ENCODE measurements at places on chromosomes 2 and 18.

- DNase-seq = peak; percentile 47
Measured at GRCh38 chr2:45884126-45884525, 232.7 kb downstream of the PRKCE start.

DNA sequence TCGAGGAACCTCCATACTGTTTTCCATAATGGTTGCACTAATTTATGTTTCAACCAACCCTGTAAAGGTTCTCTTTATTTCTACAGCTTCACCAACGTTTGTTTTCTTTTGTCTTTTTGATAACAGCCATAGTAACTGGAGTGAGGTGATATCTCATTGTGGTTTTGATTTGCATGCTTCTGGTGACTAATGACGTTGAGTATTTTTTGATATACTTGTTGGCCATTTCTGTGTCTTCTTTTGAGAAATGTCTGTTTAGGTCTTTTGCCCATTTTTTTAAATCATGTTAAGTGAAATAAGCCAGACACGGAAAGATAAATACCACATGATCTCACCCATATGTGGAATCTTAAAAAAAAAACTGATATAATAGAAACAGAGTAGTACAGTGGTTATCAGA, 74.8 kb upstream of the SMIM21 start:
- DNase-seq = no peak

DNA sequence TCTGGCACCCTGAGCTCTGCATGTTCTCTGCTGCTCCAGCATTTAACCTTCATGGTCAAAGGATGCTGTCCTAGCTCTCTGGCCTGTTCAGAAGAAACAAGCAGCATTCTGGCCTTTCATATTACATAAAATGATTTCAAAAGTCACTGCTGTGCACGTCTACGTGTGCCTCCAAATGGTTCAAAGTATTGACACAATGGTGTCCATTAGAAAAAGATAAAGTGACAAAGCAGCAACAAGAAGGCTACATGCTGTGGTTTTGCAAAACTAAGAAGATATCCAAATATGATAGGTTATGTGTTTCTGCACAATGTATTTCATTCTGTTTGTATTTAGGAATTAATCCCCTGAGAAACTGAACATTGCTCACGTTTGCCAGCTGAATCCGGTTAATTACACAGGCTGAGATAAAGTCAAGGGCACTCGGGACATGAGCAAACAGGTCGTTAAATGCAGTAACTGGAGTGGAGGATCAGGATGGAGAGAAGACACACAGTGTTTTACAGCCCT, 258.5 kb downstream of the DOK6 start:
- no peak for DNase-seq

- DNase-seq = no peak
Measured at GRCh38 chr2:104938231-104938941, 84.5 kb downstream of the POU3F3 start.

- DNase-seq = peak; percentile 68
Measured at GRCh38 chr2:127080938-127081755, 25.8 kb downstream of the BIN1 start.

- DNase-seq = no peak
Measured at GRCh38 chr2:120885321-120885720, 149.7 kb downstream of the GLI2 start.

- DNase-seq = no peak
Measured at GRCh38 chr2:157223624-157224205, 33.8 kb upstream of the GALNT5 start.

GRCh38 chr2:130729322-130730299, 741 bp downstream of the GPR148 start:
- DNase-seq = no peak

- no peak for DNase-seq
Measured at GRCh38 chr18:48027401-48027963, 97.0 kb upstream of the SMAD2 start.

DNA sequence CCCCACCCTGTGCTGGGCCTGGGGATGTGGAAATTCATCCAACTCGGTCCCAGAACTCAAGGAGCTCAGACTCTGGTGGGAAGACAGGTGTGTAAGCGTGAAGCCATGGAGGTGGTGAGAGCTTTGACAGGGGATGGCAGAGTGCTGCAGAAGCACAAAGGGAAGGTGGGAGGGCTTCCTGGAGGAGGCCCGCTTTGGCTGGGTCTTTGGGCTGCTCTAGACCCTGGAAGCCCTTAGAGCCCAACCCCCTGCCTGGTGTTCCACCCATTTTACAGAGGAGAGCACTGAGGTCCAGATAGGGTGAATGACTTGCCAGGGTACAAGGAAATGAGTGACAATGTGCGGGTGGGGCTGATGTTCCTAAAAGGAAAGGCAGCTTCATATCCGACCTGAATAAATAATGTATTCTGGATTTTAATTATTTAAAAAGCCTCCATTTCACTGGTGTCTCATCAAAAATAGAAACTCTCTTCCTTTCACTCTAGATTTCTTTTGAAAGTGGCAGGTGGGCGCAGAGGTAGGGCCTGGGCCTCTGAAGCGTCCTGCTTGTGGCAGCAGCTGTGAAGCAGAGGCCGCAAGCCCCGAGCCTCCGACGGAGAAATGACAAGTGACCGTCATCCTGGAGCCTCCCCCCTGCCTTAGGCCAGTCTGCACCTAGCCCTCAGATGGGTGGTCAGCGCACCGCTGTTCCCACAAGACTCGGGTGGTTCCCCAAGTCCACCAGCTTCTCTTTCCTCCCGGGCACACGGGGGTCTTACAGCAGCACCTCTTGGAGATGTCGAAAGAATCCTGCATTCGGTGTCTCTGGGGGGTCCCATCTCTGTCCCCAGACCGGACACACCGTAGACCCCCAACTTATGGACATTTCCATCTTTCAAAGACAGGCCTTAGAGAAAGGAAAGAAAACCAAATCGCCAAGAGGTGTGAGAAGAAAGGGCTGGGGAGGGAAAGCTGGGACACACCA, 71.0 kb upstream of the TAF1B start:
- no peak for DNase-seq

DNA sequence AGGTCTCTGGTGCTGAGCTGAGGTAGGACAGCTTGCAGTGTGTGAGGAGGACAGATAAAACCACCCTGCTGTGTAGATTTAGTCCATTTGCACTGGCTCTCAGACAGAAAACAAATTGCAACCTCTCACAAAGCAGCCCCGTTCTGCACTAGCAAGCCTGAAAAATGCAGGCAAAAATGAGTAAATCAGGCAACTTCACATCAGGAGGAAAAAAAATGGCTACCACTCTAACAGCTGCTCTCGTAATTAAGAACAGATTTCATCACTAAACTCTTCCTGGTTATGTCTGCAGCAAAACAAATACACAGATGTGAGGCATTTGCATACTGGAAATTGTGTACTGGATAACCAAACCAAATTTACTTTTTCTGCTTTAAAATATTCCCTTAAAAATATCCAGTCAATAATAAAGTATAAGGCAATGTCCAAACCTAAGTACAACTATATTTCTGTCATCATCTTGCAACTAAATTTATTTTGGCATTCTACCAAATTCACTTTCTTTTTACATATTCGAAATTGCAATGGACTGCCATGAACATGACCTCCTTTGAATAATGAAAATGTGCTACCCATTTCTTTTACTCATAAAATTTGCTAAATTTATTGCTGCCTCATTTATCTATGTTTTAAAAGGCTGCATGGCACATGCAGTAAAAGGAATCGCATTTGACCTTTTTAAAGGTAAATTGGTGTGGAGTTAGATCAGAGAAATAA, 157.4 kb downstream of the AFF3 start:
- DNase-seq = peak; percentile 81

GRCh38 chr2:127911737-127912136, 26.0 kb upstream of the AMMECR1L start:
- no peak for DNase-seq

Data from fibroblast of mammary gland (primary cell).